Progenitor cell of endocrine pancreas (in vitro differentiated cells): ENCODE measurements at places on chromosomes 6 and 20.

GRCh38 chr6:7726416-7727085, 652 bp downstream of the BMP6 start:
- peak; percentile 17 for DNase-seq

DNA sequence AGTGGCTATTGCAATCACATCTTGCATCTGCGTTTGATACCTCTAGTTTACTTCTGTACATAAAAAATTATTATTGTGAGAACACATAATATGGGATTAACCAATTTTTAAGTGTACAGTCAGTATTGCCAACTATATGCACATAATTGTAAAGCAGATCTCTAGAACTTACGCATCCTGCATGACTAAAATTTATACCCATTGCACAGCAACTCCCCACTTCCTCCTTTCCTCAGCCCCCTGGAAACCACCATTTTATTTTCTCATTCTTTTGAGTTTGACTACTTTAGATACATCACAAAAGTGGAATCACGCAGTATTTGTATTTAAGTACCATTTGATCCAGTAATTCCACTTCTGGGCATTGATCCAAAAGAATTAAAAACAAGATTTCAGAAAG, 19.3 kb upstream of the OPN5 start:
- DNase-seq: no peak

DNA sequence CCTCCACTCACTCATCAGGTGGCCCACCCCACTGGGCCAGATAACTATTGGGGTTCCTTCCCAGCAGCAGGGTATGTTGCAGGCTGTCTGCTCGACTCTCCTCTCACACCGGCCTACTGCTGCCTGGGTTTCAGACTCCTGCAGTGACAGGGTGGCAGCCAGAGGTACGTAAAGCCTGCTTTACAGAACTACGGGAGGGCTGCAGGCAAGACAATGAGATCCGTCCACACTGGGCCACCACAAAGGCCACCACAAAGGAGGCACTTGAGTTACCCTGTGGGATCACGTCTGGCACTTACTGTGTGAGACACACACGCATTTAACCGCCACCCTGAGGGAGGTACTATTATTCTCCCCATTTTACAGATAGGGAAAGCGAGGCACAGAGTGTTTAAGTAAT, 78.5 kb downstream of the NFATC2 start:
- DNase-seq: no peak

- DNase-seq: no peak
Observed at GRCh38 chr6:108897371-108897770, 49.1 kb downstream of the ARMC2 start.
